ENCODE measurements at places on chromosomes 2 and 18.

DNA sequence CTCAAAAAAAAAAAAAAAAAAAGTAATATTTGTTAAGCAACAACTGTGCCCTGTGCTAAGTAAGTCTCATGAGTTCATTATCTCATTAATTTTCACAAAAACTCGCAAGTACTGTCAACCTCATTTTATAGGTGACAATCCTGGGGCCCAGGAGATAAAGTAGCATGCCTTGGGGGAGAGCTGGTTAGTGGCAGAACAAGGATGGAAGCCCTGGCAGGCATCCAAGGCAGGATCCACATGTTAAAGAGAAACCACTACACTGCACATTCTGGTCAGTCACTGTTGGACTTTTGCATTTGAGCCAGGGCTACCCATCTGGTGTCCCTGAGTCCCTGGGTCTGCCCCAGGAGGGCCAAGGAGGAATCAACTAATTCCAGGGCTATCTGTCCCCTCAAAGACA, 54.6 kb downstream of the ZFP36L2 start:
- DNase-seq, result no peak

GRCh38 chr2:41895334-41895664, 152.5 kb upstream of the PKDCC start:
- DNase-seq, result no peak

DNA sequence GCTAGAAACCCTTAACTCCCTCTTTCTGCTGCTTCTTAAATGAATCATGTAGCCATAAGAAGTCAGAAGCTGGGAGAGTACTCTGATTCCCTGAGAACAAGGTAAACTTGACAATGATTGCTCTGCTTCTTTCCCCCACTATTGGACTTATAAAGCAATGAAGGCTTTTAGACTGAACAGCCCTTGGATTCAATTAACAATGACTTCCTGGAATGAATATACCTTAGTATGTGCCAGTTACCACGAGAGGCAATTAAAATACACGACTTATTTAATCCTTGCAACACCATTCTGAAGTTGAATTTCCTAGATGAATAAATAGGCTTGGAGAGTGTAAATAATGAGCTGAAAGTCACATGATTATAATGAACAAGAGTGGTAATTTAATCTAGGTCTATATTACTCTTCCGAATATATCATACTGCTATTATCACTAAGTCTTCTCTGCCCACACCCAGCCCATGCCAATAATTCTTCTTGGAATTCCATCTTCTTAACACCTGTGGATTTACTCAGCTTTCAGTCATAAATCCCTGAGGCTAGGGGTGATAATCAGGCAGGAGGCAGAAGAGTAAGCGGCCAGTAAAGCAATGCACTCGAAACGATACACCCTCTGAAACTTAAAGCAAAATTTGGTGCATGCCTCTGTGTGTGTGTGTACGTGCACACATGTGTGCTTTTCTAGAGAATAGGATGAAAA, 170.2 kb downstream of the ATAD2B start:
- DNase-seq, result no peak

DNA sequence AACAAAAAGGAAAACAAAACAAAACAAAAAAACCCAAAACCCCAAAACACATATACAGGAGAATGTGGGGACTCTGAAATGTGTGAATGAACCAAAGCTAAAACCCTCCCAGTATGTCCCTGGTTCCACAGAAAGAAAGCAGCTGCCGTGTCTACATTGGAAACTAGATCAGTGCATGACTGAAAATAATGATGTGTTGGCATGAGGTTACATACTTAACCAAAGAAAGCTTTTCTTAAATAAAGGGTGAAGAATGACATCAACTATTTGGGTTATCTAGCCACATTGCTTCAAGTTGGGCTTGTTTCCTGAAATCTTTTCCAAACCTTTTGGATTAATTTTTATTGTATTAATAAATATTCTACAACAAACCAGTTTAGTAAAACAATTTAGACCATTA, 91.9 kb upstream of the FN1 start:
- no peak for DNase-seq

DNA sequence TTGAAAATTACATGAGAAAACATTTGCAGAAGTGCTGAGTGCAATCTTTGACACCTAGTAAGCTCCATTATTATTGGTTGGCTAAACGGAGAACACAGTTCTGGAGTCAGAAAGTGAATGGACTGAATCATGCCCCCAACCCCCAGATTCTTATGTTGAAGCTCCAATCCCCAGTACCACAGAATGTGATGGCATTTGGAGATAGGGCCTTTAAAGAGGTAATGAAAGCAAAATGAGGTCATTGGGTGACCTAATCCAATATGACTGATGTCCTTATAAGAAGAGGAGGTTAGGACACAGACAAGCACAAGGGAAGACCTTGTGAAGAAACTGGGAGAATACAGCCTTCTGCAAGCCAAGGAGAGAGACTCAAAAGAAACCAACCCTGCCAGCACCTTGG, 200.9 kb upstream of the EPAS1 start:
- no peak for DNase-seq

- DNase-seq, result no peak
Observed at GRCh38 chr2:229884775-229885699, 36.8 kb downstream of the TRIP12 start.

GRCh38 chr2:195674491-195675221, 17.6 kb downstream of the SLC39A10 start:
- DNase-seq, result no peak

DNA sequence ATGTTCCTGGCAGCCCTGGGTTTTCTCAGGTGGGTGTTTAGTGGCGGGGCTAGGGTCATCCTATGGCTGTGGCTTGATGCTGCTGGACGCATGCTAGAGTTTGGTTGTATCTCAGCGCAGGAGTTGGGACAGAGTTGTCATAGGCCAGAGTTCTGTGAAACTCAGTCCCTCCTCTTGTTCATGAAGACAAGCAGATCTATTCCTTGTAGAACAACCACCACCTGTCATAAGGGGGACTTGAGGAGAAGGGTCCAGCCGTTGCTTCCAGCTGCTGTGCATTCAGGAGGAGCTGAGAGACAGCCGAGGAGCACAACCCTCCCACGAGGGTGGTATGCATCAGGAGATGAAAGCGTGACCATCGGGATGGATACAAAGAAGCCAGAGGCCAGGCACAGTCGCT, 26.4 kb downstream of the DCDC2C start:
- DNase-seq, result no peak
